Trophoblast cell (in vitro differentiated cells and primary cell): ENCODE measurements at places on chromosomes 5 and 9.
A peak's percentile ranks its signal among the peaks of the same experiment; 100 is the strongest.

GRCh38 chr5:14749579-14750101 lies 85.1 kb downstream of the OTULIN start:
- no peaks in the 10 kb centered on the region for H3K4me1 ChIP-seq
- no peaks in the 10 kb centered on the region for H3K27me3 ChIP-seq
- no peak overlapping the region for H3K27ac ChIP-seq
- no peak for DNase-seq

GRCh38 chr5:72530196-72530595 lies 23.0 kb upstream of the ZNF366 start:
- H3K4me3 ChIP-seq = no peak overlapping the region
- H3K27ac ChIP-seq = no peak overlapping the region
- H3K27me3 ChIP-seq = no peaks in the 10 kb centered on the region
- H3K4me1 ChIP-seq = peaks cover 19% of the 10 kb centered on the region
- DNase-seq = no peak
- no peaks in the 10 kb centered on the region for H3K36me3 ChIP-seq

GRCh38 chr5:14059810-14060209 lies 83.3 kb upstream of the TRIO start:
- no peak overlapping the region for H3K27ac ChIP-seq
- H3K4me3 ChIP-seq = no peak overlapping the region
- H3K27me3 ChIP-seq = no peaks in the 10 kb centered on the region
- no peak for DNase-seq

GRCh38 chr9:121474231-121474947 lies 25.3 kb downstream of the GGTA1 start:
- peak; percentile 51 for DNase-seq
- peaks cover 6% of the 10 kb centered on the region for H3K4me1 ChIP-seq
- no peak overlapping the region for H3K4me3 ChIP-seq
- H3K27me3 ChIP-seq = no peaks in the 10 kb centered on the region
- no peak overlapping the region for H3K27ac ChIP-seq

DNA sequence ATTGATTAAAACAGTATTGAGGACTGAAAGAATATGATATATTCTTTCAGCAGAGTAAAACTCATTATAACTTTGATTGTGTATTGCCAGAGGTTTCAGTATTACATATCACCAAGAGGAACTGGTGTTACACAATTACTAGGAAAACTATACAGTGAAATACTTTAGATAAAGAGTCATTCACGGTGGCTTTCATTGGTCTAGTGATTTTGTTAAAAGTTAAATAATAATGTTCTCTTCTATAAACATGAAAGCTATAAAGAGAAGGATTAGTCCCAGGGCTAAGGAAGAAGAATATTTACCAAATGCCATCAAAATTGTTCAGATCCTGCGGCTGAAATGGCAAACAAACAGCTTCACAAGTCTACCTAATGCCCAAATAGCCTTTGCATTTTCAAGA lies 306.2 kb downstream of the SEMA5A start:
- peaks cover 6% of the 10 kb centered on the region for H3K4me1 ChIP-seq
- H3K4me3 ChIP-seq = no peak overlapping the region
- H3K27me3 ChIP-seq = no peaks in the 10 kb centered on the region
- DNase-seq = no peak
- H3K27ac ChIP-seq = no peak overlapping the region
- H3K36me3 ChIP-seq = peaks cover 8% of the 10 kb centered on the region
